CD4-positive, alpha-beta memory T cell (primary cell): ENCODE measurements at places on chromosomes 3 and 15.

DNA sequence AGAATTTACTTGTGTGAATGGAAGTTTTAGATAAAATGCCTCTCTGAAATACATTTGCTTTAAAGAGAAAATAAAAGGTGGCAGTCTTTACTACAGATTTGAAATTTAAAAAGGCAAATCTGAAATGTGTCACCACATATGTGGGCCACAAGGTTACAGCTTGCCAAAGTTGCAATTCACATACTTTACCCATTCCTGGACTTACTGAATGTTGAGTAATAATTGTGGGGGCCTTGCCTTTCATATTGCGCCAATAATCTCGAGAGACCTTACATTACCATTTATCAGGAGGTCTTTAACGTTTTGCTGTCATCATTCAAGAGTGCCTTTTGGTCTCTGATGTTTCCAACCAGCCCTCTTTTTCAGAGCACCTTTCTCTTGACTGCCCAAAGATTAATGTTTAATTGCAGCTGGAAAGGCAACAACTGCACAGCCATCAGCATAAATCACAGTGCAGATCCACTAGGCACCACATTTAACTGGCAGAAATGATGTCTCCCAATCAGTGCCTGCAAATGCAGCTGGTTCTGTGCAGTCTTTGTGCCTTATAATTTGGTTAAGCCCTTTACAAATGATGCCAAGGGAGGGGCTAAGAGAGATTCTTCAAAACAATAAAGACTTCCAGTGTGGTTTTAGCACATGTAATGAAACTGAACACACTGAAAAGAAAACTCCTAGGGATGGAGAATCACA lies 206.8 kb downstream of the MAGI1 start:
- no peak for DNase-seq

- no peak for DNase-seq
Observed at GRCh38 chr15:79883579-79884203, 13.1 kb downstream of the MTHFS start.

DNA sequence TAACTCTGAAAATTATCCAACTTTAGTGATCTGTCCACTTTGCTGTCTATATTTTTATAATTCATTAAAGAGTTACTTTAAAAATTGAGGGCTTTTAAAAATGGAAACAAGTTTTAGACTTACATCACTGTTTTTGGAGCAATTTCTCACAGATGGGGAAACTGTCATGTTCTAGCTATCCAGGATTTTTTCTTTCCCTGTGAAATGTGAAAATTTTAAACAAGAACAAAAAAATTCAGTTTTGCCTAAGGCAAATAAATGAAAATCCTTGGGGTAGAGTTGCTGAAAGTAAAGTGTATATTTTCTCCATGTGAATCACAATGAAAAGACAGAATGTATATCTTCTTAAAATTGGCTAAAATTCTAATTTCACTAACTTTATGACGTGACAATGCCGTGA lies 553.7 kb downstream of the MCTP2 start:
- DNase-seq = no peak

DNA sequence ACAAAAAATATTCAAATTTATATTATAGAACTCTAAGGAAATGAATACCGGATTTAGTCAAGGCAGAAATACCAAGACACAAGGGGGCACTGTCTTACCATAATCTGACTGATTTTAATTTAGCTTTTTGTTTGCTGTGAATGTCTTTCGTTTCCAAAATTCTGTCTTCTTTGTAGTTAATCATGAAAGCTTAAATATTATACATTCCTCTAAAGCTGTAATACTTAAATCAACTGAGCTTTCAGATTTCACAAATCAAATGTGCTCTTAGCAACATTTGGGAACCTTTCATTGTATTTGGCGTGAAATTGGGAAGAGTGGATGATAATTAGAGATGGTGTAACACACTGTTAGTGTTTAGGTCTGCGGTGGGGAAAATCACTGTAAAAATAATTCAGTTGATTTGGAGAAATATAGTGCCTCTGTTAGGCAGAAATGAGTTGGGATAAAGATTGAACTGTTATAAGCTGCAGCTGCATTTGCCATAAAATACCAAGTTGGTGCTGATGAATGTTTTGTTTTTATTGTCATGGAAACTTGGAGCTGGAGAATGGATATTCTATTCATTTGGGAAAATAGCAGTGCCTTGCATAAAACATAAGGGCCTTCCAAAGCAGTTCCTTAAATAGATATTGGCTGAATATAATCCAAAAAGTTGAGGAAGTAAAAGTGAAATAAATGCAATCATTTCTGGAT lies 228.2 kb downstream of the TCF12 start:
- no peak for DNase-seq

DNA sequence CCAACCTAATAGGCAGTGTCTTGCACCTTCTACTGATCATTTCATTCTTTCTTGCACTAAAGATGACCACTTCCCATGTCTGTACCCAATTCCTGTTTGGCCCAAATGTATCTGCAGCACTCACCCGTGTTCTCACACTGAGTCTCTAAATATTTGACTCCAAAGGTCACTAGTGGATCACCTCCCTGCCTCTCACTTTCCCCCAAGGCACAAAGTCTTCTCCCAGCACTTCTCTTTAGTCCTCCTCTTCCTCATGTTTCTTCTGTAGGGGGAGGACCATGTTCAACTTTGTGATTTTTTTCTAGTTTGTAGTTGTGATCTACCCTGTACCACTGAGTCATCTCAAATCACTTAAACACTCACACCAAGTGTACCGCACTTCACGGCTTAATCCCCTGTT lies 13.9 kb downstream of the NR1I2 start:
- no peak for DNase-seq

GRCh38 chr15:100042558-100042957 lies 299.2 kb downstream of the ADAMTS17 start:
- no peak for DNase-seq

GRCh38 chr3:172700936-172701455 lies 9.9 kb downstream of the NCEH1 start:
- no peak for DNase-seq

GRCh38 chr3:28495301-28495700 lies 146.7 kb upstream of the AZI2 start:
- DNase-seq = no peak

DNA sequence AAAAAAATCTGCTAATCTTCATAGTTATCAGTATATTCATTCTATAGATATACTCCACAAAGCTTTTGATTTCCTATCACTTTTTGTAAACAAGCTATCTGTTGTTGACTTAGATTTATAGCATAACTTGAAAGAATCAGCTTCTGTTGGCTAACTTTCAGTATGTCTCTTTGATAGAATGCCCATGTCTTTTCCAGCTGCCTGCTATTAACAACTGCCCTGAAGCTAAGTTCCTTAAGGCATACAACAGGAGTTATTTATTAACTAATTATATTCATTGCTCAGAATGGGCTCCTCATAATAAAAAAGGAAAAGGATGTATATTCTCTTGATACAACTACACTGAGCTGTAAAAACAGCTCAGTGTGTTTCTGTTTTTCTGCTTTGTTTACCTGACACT lies 293.9 kb downstream of the TUSC7 start:
- DNase-seq = no peak

GRCh38 chr3:50950591-50950990 lies 275.9 kb downstream of the DOCK3 start:
- DNase-seq = no peak

DNA sequence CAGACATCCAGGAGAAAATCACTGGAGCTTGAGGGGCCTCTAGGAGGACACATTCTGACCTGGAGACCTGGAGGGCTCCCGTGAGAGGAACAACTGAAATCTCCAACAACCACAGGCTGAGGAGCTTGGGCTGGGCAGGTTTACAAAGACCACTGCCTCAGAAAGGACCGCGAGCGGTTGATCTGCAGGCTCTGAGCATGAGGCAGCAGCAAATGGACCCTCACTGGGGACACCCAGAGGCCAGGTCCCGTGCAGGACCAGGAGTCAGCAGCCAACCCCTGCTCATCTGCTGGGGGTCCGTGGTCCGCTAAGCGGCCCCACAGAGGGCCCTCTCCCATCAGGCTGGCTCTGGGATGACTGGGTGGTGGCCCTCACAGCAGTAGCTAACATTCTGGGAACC lies 10.5 kb upstream of the EPHB3 start:
- no peak for DNase-seq

- DNase-seq = no peak
Observed at GRCh38 chr3:113431811-113432210, 9.5 kb downstream of the CFAP44 start.

DNA sequence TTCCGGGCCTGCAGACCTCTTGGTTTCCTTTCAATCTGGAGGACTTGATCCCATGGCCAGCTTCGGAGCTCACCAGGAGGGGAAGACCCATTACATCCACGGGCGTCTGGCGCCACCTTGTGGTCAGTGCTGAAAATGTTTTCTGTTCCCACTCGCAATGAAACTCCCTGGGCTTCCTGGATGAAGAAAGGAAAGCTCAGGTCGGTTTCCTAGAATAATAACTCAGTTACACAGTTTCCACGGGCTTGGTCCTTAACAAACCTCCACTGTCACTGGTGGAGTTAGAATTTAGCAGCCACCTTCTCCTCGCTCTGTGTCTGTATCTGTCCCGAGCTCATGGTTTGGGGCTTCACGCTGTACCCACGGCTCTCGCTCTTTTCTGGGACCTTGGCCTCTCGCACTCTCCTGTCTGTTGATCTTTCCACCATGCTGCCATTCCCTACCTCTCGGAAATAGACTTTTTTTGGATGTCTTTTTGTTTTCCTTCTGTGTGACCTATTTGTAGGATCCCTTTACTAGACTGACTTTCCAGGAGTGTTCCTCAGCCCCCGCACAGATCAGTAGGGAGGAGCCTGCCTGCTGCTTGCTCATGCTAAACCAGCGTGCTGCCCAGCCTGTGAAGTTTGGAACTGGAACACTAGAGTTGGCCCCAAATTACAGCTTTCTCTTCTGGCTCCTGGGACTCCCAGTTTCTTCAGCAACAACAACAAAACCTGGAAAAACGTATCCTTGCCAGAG lies 56.3 kb downstream of the IL20RB start:
- peak; percentile 77 for DNase-seq

DNA sequence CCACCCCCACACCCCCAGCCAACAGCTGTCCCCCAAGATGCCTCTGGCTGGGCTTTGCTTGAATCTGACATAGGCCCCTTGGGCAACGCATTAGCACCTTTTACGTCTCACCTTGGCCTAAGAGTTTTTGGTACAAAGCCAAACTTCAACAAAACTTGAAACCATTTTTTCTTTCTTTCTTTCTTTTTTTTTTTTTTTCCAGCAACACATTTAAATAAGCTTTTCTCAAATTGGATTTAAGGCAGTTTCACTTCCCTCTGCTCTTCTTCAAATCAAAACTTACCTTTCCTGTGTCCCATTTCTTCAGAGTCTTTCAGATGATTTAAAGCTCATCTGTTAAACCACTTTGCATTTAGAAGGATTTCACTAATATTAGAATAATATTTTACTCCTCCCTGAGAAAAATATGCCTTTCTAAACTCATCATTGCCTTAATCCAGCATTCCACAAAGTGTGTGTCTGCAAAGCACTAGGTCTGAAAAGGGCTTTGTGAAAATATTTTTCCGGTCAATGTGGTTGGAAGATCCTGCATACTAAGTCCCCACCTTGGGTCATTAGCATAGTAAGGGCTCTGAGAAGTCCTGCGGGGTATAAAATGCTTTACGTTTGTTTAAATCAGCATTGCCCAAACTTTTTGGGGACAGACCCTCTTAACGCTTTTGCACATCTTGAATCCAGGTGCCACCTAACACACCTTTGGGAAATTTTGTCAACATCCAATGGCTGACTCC lies 217.0 kb downstream of the TLE3 start:
- no peak for DNase-seq

- DNase-seq = no peak
Observed at GRCh38 chr3:53224536-53224935, 31.3 kb downstream of the TKT start.
